ENCODE measurements at places on chromosomes 7 and 10. TPM values are rescaled to one million over a fixed set of nuclear protein-coding genes. Genes with fewer than 3 reads are reported as not detected.
A peak's percentile ranks its signal among the peaks of the same experiment; 100 is the strongest.

Gene CUBN
- total RNA-seq, result 3.7 TPM

Gene SPACDR
- total RNA-seq, result 5.9 TPM

Gene STEAP1
- total RNA-seq, result not detected

Gene GOT1
- 24.0 TPM for total RNA-seq

DNA sequence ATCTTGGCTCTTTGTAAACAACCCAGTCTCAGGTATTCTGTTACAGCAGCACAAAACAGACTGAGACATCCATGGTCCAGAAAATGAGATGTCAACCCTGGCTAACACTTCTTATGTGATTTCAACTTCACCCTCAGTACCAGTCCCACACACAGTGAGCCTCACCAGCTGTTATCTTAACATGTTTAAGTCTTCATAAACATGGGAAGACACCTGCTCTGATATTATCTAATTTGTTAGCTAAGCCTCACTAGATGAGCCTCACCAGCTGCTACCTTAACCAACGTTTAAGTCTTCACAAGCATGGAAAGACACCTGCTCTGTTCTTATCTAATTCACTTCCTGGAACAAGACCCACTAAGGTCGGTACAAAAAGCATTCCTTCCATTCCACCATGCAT, 130.8 kb downstream of the CALN1 start:
- no peak overlapping the region for H3K4me3 ChIP-seq
- no peaks in the 10 kb centered on the region for H3K36me3 ChIP-seq
- no peaks in the 10 kb centered on the region for H3K27me3 ChIP-seq

GRCh38 chr7:130380861-130381455, 664 bp downstream of the CPA1 start:
- H3K4me3 ChIP-seq, result no peak overlapping the region
- no peak overlapping the region for H3K27ac ChIP-seq
- peaks cover 4% of the 10 kb centered on the region for H3K36me3 ChIP-seq

DNA sequence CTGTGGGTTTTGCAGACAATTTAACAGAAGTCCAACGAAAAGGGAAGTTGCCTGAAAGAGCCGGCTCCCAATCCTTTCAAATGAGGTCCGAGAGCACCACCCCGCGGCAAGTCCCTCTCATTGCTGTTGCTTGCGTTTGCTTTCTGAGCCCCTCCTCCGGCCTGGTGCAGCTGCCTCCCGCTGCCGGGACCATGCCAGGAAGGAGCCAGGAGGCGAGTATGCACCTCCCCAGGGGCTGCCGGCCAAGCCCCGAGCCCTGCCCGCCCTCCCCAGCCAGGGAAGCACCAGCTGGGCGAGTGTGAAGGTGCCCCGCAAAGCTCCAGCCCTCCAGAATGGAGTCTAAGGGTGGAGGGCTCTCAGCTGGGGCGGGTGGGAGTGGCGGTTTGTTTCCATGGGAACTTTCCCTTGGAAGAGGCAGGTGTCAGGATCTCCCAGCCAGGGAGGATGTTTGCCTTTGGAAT, 25.8 kb upstream of the PPP2R2D start:
- no peak overlapping the region for H3K27ac ChIP-seq
- peak; percentile 75 for DNase-seq
- peaks cover 17% of the 10 kb centered on the region for H3K27me3 ChIP-seq

GRCh38 chr10:47207894-47208469, 92.0 kb upstream of the GDF10 start:
- DNase-seq, result no peak
- peak overlapping the region; percentile 67 for H3K4me3 ChIP-seq
- peaks cover 22% of the 10 kb centered on the region for H3K4me1 ChIP-seq
- H3K27ac ChIP-seq, result peak overlapping the region; percentile 85
